ENCODE measurements at places on chromosomes 2 and 18. TPM values are rescaled to one million over a fixed set of nuclear protein-coding genes. Genes with fewer than 3 reads are reported as not detected.

Gene CLEC4F
- total RNA-seq, result 0.36 TPM

Gene ZSWIM2
- total RNA-seq, result not detected

Gene ERBB4
- total RNA-seq, result 7.5 TPM

DNA sequence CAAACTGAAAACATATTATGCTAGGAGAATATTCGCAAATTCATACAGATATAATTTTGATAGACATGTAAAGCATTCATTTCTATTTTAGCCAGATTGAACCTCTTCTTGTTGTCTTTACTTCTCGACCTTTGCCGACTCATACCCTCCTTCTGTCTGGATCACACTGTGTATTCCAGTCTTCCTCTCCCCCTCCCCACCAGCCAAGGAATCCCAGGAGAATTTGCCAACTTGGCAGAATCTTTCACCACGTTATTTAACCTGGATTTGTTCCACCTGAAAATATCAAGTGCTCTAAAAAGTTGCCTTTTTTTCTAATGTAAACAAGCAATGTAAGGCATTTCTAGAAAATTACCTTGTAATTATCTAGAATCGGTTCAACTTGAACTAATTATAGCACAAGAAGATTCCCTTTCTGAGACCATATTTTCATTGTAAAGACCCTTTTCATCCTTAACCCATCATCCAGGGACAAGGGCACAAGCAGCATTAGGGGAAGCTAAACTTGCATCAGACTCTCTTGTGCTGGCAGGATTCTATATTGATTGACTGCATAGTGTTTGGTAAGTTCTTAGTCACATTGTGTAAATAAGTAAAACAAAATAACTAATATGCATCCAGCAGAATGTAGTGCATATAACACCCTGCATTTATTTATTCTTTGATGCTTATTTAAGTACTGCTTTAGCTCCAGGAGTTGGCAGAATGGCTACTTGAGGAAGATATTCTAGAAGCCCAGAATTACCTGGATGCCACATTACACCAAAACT, 1328.7 kb upstream of the NXPH2 start:
- no peaks in the 10 kb centered on the region for H3K36me3 ChIP-seq
- H3K4me3 ChIP-seq, result no peak overlapping the region
- H3K4me1 ChIP-seq, result no peaks in the 10 kb centered on the region
- H3K27me3 ChIP-seq, result no peaks in the 10 kb centered on the region
- DNase-seq, result no peak
